GM23338 (cell line): ENCODE measurements at places on chromosomes 1 and 21. TPM values are rescaled to one million over a fixed set of nuclear protein-coding genes. Genes with fewer than 3 reads are reported as not detected.

- H3K36me3 ChIP-seq: no peaks in the 10 kb centered on the region
- peaks cover 12% of the 10 kb centered on the region for H3K4me1 ChIP-seq
- H3K4me3 ChIP-seq: no peak overlapping the region
- DNase-seq: peak; percentile 74
Observed at GRCh38 chr1:224632921-224633321, 16.8 kb downstream of the CNIH3 start.

DNA sequence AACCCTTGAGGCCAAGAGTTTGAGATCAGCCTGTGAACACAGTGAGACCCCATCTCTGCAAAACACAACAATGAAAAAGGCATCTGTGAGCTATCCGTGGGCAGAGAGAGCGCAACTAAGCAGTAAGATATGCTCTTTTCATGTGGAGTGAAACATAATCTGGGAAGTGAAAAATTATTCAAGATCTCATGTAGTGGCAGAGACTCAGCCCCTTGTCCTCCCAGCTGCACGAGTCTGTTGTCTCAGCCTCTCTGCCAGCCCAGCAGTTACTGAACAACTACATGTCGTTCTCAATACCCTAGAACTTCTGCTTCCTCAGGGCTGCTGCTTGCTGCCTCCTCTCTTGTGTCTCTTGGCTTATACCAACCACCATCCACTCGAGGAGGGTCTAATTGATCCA is 61.3 kb upstream of the WDR26 start:
- H3K27me3 ChIP-seq: no peaks in the 10 kb centered on the region
- peaks cover 29% of the 10 kb centered on the region for H3K4me1 ChIP-seq
- H3K36me3 ChIP-seq: peaks cover 5% of the 10 kb centered on the region; the same call in 1 of the 2 replicates
- no peak overlapping the region for H3K4me3 ChIP-seq
- no peak for DNase-seq

DNA sequence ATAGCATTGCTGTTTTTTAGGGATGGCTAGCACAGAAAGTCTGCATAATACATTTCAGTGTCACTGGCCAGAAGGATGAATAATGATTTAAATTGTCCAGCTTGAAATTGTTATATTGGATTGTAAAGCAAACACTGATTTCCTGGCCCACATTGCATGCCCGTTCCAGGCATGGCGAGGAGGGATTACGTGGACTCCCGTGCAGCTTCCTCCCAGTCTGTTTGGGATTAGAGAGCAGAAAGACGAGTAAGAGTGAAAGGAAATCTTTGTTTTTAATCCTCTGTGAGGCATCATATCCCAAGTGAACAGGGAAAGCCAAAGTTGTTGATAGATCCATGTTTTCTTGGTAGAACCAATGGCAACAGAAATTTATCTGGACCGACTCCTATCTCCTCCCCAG is 8.4 kb downstream of the TRIM58 start:
- no peaks in the 10 kb centered on the region for H3K4me1 ChIP-seq
- H3K36me3 ChIP-seq: 0 out of 2 replicates have a peak, but pooled peaks cover 2% of the 10 kb centered on the region
- H3K4me3 ChIP-seq: no peak overlapping the region
- H3K27ac ChIP-seq: no peak overlapping the region
- H3K27me3 ChIP-seq: no peaks in the 10 kb centered on the region

DNA sequence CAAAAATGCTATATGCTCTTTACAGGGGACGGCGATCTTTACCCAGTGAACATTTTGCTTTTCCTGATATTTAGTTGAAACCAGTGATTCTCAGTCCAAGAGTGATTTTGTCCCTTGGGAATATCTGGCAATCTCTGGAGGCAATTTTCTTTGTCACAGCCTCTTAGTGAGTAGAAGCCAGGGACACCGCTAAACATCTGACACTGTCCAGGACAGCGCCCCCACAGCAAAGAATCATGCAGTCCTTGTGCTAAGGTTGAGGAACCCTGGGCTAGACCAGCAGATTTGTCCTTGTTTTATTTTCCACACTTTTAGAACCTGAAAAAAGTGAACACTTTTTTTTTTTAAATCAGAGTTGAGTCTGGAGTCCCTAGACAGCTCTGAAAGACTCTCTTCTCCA is 13.1 kb downstream of the EVA1C start:
- H3K4me3 ChIP-seq: no peak overlapping the region
- no peaks in the 10 kb centered on the region for H3K36me3 ChIP-seq
- H3K27me3 ChIP-seq: no peaks in the 10 kb centered on the region
- no peak overlapping the region for H3K27ac ChIP-seq
- DNase-seq: no peak
- peaks cover 13% of the 10 kb centered on the region for H3K4me1 ChIP-seq

DNA sequence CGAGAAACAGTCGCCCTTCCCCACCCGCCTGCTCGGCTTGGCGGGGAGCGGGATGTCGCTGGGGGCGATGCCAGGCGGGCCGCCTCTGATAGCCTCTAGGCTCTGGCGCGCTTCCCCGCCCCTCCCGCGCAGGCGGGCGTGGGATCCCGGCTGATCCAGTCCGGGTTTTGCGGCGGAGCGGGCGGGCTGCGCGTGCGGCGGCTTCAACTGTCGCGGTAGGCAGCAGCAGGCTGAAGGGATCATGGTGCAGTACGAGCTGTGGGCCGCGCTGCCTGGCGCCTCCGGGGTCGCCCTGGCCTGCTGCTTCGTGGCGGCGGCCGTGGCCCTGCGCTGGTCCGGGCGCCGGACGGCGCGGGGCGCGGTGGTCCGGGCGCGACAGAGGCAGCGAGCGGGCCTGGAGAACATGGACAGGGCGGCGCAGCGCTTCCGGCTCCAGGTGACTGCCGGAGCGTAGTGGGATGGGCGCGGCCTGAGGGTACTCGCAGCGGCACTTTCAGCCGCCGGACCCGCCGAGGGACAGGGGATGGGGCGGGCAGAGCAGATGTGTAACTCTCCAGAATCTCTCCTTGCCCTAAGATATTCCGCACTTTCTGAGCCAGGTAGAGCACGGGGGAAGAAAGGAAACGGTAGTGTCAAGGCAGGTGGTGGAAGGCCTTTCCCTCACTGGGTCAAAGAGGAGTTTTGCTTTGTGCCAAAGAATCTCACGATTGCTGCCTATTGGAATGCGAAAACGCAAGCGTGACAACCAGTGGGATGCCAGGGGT is at the start of gene FAAH:
Gene FAAH (plus strand): TSS at position 210 of the 764 bp plus-strand sequence. CDS start 32 bp downstream, at position 242.
- H3K4me1 ChIP-seq: peaks cover 10% of the 10 kb centered on the region
- H3K4me3 ChIP-seq: peak within 1 kb of the TSS; percentile 79
- H3K36me3 ChIP-seq: no peaks in the 10 kb centered on the region
- DNase-seq: peak; percentile 85
- H3K27ac ChIP-seq: no peak within 1 kb of the TSS

- peak overlapping the region; percentile 98; the same call in 1 of the 2 replicates for H3K27ac ChIP-seq
- H3K27me3 ChIP-seq: no peaks in the 10 kb centered on the region
- no peak for DNase-seq
- peaks cover under 1% of the 10 kb centered on the region; the same call in 1 of the 2 replicates for H3K36me3 ChIP-seq
- H3K4me1 ChIP-seq: peaks cover 33% of the 10 kb centered on the region
Observed at GRCh38 chr1:39406533-39407450, 84.6 kb upstream of the BMP8A start.

- H3K4me3 ChIP-seq: no peak overlapping the region
- no peak overlapping the region for H3K27ac ChIP-seq
- H3K4me1 ChIP-seq: no peaks in the 10 kb centered on the region
- H3K27me3 ChIP-seq: no peaks in the 10 kb centered on the region
- H3K36me3 ChIP-seq: no peaks in the 10 kb centered on the region
Observed at GRCh38 chr1:89354205-89354604, 9.7 kb upstream of the GBP6 start.

GRCh38 chr1:64473367-64473766 is 3.4 kb downstream of the CACHD1 start:
- peaks cover 46% of the 10 kb centered on the region for H3K4me1 ChIP-seq
- DNase-seq: peak; percentile 58
- no peaks in the 10 kb centered on the region for H3K36me3 ChIP-seq
- peaks cover 12% of the 10 kb centered on the region for H3K27me3 ChIP-seq
- H3K4me3 ChIP-seq: peak overlapping the region; percentile 39

FABP3 gene
- polyA plus RNA-seq: 50.0 and 50.2 TPM in 2 replicates

SFN gene
- 1.8 and 3.6 TPM in 2 replicates for polyA plus RNA-seq
